Motor neuron (in vitro differentiated cells): ENCODE measurements at places on chromosomes 5 and 9.

DNA sequence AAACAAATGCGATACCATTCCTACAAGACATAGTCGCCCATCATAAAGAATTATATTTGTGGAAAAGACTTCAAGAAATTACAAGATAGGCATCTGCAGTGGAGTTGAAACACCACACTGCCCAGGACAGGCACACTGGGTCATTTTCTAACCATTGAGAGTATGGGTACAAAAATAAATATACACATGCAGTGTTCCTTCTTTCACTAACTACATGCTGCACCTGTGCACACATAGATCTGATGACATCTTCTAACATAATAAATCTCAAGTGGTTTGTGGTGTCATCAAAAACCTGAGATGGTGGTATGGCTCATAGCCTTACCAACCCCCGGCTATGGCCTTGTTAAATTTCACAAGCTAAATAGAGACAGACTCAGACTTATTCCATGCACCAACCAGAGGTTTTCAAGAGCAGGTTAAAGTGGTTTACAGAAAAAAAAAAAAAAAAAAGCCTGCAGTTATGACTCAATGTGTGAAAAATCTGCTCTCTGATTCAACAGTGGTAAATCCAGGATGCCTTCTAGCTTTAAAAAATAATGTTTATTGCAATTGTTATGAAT is 12.4 kb upstream of the NFIB start:
- no peak for ATAC-seq

- no peak for ATAC-seq
Observed at GRCh38 chr5:138542180-138542955, 668 bp downstream of the ETF1 start.

- no peak for ATAC-seq
Observed at GRCh38 chr5:159912033-159912800, 4.1 kb upstream of the ADRA1B start.

- ATAC-seq, result peak; percentile 7
Observed at GRCh38 chr9:101579711-101580545, 14.8 kb downstream of the PPP3R2 start.

GRCh38 chr5:165138236-165138635 is 1632.8 kb downstream of the MAT2B start:
- peak; percentile 28 for ATAC-seq

DNA sequence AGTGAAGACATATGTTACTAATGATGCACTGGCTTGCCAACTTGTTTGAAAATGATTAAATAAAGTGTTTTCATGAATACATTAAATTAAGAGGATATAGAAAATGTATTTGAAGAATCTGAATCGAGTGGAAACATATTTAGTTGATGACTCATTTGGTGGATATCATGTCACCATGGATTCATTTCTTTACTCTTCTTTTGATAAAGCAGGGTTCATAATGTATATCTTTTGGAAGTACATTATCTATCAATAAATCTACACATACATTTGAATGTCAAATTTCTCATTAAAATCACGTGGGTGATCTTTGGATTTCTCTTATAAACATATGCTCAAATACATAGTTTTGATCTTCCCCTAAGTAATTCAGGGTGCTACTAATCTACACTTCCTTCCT is 1148.1 kb upstream of the ACO1 start:
- no peak for ATAC-seq

DNA sequence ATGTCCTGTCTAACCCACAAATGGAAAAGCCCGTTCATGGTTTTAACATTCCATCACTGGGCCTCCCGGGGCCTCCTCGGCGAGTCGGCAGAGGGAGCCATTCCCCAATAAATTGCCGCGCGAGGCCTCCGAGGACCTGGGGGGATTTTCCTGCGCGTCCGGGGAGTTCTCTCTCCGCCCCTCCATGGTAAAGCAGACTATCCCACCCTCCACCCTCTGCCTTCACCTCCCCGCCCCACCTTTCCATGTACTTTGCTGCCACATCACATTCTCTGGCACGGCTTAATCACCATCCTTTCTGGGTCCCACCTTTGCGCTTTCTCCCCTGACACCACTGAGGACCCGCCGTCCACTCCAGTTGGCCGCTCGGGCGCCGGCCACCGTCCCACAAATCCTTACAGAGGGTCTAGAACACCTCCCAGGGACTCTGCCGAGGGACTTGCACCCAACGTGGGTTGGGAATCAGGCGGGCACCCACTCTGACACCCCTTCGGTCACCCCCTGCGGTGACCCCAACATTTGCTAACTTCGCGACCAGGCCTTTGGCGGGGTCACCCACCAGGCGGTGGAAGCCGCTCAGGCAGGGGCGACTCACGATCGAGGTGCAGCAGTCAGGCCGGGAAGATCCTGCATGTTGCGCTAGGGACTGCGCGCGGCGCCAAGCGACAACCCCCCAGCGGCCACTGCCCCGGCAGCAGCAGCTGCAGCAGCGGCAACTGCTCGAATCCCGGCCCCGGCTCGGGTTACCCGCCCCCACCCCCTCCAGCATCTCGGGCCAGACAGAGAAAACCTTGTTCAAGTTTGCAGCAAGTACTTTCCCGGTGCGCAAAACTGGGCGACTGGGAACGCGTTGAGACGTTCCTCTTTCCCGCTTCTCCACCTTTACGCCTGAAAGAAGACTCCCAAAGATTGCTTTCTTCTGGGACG is at the start of gene MEGF10:
Gene MEGF10 (plus strand): TSS at position 778 of the 927 bp plus-strand sequence. CDS start 40,513 bp downstream, outside the sequence.
- ATAC-seq, result peak; percentile 87

- ATAC-seq, result no peak
Observed at GRCh38 chr9:130635721-130636647, 28.4 kb upstream of the PRDM12 start.

GRCh38 chr5:164748861-164749260 is 1243.4 kb downstream of the MAT2B start:
- no peak for ATAC-seq

- no peak for ATAC-seq
Observed at GRCh38 chr5:74281166-74281565, 359.4 kb downstream of the ENC1 start.

DNA sequence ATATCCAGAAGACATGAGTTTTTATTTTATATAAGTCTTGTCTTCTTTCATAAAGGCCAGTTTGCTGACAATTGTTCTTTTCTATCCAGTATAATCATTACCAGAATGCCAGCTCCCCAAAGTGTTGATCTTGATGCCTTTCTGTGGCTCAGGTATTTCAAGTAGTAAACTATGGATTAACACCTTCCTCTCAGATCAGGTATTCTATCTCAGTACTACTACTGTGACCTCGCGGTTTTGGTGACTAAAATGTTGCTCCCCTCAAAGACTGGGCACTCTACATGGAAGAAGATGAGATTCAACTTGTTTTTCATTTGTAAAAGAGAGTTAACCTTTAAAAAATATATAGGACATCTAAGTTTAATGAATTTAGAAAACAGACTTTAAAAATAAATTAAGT is 58.1 kb downstream of the GNG10 start:
- no peak for ATAC-seq

- ATAC-seq, result no peak
Observed at GRCh38 chr5:141743866-141744272, 61.8 kb upstream of the ARAP3 start.

DNA sequence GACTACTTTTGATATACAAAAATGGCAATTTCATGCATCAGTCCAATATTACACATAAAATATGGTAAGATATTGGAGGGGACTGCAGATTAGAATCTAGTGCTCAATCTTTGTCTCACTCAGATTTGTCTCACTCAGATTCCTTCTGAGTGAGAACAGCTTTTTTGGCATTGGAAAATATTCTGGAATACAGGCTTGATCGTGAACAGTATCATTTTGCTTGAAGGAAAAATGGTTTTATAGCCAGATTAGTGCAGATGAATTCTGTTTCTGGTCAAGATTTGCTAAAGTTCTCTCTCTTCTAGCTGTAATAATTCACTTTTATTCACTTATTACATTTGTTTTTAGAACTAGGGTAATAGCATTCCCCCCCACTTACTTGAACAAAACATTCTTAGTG is 51.2 kb downstream of the MAN2A1 start:
- ATAC-seq, result no peak

DNA sequence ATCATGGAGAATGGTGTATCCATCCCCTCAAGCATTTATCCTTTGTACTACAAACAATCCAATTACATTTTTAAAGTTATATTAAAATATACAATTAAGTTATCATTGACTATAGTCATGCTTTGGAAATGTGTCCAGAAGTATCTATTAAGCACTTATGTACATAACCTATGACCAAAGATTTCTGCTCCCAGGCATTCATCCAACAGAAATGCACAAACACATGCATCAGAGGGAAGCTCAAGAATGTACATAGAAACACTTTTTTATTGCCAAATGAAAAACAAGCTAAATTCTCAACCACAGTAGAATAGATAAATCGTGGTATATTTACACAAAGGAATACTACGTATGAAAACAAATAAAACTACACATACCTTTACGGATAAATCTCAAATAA is 700.5 kb upstream of the ZNF608 start:
- no peak for ATAC-seq

DNA sequence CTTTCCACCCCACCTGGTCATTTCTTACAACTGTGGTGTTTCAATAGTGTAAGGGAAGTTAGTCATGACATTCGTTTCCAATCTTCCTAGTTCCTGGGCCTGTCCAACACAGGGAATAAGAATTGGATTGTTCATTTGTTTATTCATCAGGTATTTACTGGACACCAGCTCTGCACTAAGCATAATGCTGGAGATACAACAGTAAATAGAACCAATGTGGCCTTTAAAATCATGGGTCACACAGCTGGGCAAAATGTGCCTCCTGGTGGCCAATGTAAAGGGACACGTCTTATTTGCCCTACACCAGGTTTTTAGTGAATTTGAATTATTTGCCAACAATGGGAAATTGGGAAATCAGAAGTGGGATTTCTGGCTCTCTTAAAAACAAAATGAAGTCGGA is 10.4 kb downstream of the ABLIM3 start:
- no peak for ATAC-seq

- no peak for ATAC-seq
Observed at GRCh38 chr9:72200452-72200851, 51.2 kb downstream of the GDA start.

- ATAC-seq, result no peak
Observed at GRCh38 chr9:16709924-16710323, 160.5 kb downstream of the BNC2 start.

GRCh38 chr5:54905942-54906537 is 79.4 kb downstream of the ESM1 start:
- peak; percentile 22 for ATAC-seq

GRCh38 chr5:57009811-57010210 is 57.9 kb upstream of the MIER3 start:
- no peak for ATAC-seq

- ATAC-seq, result no peak
Observed at GRCh38 chr9:74500584-74500924, 3.4 kb downstream of the RORB start.

- ATAC-seq, result no peak
Observed at GRCh38 chr9:123753669-123754258, 176.2 kb downstream of the DENND1A start.

DNA sequence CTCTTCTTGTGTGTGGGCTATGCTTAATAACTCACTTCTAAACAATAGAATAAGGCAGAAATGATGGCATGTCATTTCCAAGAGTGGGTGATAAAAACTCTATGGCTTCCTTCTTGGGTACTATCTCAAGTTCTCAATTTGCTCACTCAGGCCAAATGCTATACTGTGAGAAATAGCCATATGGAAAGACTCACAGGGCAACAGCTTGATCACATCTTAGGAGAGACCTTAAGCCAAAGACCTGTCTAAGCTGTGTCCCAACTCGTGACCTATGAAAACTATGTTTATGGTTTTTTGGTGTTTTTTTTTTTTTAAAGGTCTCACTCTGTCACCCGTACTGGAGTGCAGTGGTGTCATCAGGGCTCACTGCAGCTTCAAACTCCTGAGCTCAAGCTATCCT is 2.1 kb upstream of the UIMC1 start:
- ATAC-seq, result no peak

DNA sequence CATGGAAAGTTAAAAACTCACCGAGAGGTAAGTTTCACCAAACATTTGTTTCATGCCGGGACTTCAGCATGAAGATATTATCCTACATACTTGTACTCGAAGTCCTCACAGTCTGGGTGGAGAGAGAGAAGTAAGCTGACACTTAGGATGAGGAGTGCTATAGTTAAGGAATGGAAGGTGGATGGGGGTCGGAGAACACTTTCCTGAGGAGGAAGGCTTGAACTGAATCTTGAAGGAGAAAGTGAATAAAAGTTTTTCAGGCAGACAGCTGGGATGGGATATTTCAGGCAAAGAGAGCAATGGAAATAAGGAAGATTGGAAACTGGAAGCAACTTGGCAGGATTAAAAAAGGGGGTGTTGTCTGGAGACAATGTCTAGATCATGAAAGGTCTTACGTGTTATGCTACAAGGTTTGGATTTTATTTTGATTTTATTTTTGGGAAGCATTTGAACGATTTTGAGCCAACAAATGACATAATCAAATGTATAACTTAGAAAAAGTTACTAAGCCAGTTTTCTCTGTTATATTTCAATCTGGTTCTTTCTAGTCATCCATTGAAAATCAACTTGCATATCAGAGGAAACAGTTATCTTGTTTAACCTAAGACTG is 167.1 kb downstream of the PAM start:
- ATAC-seq, result no peak

DNA sequence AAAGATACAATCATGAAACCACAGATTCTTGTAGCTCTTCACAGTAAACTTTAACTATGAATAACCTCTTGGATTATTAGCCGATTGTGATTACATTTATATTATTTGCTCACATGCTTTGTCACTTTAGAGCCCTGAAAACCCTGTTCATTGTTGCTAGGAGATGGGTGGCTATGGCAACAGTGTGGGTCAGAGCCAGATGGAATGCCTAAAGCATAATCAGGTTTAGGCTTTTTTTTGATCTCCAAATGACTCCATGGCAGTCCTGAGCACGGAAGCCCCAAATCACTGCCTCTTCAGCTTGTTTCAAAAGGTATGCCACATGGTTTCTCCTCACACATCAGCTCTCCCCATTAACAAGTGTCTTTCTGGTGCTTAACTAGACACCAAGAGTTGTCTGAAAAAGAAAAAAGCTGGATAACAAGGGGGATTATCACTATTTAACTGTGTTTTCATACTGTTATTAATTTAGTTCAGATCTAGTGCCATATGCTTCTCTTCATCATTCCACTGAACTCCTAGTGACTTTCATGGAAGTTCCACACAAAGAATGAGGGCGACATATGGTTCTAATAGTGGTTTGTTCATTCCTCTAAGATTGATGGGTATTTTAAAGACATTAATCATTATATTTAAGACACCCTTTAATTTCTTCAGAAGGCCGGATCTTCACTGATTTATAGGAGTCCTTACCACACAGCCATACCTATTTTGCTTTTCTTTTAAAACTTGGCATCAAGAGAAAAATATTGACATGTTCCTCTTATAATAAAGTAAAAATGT is 88.8 kb upstream of the PAM start:
- ATAC-seq, result no peak

GRCh38 chr9:28270156-28270555 is 696.9 kb upstream of the C9orf72 start:
- ATAC-seq, result no peak

- ATAC-seq, result no peak
Observed at GRCh38 chr5:133400831-133401351, 211.4 kb downstream of the FSTL4 start.
